ENCODE measurements at places on chromosomes 2 and 18.

- no peak for DNase-seq
These were observed 303.9 kb downstream of the ETAA1 start for GRCh38 chr2:67701011-67701410.

DNA sequence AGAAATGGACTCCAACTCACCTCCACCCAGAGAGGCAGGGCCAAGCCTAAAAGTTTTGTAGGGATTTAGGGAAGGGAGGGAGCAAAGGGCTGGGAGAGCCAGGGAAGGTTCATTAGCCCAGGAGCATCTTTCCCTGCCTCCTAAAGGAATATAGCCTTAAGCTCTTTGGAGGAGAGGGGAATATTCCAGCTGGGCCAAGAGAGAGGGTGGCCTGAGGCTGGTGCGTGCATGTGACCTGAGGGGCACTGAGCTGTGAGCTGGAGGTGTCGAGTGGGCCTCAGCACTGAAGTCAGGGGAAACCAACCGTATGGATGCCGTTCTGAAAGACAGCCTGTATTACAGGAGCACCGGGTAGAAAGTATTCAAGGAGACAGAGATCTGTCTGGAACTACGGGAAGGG, 112.6 kb downstream of the KLHL29 start:
- DNase-seq = no peak

DNA sequence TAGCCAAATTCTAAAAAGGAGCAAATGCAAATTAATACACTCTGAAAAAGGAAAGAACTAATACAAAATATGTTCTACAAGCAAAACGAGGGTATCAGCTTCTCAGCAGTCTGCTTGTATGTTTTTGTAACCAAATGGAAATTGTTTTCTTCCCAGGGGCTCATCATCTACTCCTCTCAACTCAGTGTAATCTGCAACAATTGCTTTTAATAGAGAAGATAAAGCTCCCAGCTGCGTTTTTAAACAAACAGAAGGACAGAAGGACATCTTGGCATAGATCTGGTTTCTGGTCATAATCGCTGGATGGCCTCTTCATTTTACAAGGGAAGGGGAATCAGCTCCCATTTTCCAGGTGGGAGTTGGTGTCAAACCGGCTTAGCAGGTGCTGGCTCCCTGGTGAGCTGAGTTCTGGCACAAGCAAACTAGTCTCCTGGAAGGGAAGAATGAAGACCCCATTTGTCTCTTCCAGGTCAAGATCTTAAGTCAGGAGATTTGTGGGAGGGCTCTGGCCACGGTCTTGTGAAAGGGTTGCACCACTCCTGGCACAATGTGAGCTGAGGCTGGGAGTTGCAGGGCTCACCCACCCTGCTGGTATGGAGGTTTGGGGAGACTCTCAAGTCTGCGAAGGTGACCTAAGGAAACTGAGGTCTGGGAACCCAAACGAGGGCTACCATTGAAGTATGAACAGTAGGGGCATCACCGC, 41.6 kb downstream of the NPPC start:
- no peak for DNase-seq

- DNase-seq = no peak
These were observed 73.4 kb downstream of the ZBTB7C start for GRCh38 chr18:48335829-48336228.

- no peak for DNase-seq
These were observed 101.0 kb downstream of the UNC80 start for GRCh38 chr2:209872675-209873074.

- DNase-seq = no peak
These were observed 9.2 kb downstream of the D2HGDH start for GRCh38 chr2:241743620-241744019.

Data from activated T-helper 9 cell treated with anti-CD3 and anti-CD28 coated beads, Interleukin-2, amount 50 U/mL, for 16 hours (primary cell).